ENCODE measurements at places on chromosomes 3 and 15. TPM values are rescaled to one million over a fixed set of nuclear protein-coding genes. Genes with fewer than 3 reads are reported as not detected.
A peak's percentile ranks its signal among the peaks of the same experiment; 100 is the strongest.

DNA sequence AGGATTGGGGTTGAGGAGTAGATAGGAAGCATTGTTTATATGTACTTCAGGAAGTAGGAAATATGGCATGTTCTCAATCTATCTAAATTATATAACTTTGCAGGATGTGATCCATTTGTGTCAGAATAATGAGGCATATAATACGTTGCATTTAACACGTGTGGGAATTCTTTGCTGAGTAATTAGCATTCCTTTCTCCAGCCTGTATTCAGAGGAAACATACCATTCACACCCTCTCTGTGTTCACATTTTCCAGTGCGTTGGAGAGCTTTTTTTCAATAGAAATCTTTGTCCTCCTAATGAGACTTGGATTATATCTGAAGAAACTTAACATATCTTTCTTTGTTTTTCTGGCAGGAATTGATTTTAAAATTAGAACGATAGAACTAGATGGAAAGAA, 33.0 kb upstream of the APH1B start:
- DNase-seq = no peak

DNA sequence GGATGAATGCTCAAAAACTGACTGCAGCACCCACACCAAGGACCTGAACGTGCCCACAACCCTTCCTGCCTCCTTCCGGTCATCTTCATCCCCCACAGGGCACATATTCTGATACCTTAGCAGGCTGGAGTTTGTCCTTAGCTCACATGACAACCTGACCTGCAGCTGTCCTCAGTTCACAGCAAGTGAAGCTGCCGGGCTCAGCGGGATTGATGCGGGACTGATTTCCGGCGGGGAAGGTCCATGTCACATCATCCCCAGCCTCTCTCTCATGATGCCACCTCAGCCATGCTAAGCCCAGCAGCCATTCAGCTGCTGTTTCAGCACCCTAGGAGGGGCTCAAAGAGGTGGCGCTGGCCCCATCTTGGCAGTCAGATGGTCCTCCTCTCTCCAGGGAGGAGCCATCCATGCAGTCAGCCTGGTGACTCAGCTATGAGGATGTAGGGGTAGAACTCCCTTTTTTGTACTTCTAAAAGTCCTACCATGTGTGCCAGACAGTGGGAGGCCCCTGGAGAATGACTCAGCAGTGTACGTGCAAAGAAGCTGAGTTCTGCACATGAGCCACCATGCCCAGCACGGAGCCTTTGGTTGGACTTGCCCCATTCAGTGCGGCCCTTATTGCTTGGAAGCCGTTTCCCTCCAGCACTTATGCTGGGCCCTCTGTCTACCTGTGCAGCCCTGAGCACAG, 9.5 kb downstream of the CA12 start:
- DNase-seq = peak; percentile 88

The SPESP1 gene
- 8.4 TPM for total RNA-seq

GRCh38 chr3:177284383-177284881, 87.2 kb upstream of the TBL1XR1 start:
- DNase-seq = no peak

DNA sequence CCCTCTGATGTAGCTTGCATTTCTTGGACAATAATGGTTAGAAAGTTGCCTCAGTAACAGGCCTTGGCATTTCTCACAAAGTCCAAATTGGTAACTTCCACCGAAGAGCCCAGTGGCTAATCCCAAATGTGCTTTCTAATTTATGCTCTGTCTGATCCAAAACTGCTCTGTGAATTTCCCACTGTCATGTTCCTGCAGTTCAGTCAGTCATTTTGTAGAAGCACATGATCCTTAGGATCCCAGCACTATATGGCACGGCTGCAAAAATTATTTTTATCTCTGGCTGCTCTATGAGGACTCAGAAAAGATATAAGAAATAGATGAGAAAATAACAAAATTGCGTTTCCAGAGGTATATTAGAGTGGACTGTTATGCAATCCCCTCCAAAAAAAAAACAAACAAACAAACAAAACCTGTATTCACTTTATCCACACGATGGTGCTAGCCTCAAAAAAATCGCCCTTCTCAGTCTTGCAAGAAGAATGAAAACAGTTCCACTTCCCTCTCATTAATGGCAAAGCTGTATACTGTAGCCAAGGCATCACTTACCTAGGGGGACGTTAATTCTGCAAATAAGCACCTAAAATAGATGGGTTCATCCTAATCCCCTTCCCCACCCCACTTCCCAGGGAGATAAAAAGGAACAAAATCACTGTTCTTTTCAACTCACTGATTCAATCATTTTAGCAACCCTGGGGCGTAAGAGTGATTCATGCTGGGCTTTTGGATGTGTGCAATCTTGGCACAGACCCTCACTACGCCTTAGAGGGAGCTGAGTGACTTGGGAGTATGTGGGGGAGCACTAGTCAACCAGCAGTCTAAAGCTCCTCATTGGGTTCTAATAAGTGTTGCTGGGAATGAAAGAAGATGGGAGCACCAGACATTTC, 61.3 kb downstream of the TMCO5A start:
- peak; percentile 19 for DNase-seq

The RAD54L2 gene
- 20.5 TPM for total RNA-seq

DNA sequence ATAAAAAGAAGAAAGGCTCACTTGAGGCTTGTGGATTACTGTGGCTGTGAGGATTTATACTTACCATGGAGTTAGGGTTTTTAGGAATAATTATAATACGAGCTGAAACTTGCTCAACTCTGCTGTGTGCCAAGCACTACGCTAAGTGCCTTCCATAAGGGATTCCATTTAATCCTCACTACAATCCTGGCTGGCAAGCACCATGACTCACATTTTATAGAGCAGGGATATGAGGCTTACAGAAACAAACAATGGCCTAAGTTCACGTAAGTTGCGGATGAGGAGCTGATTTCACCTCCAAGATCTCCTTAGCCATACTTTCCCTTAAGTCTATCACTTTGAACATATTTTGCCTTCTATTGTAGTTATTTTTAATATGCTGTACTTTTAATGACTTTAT, 43.9 kb upstream of the ARL8B start:
- DNase-seq = no peak

GRCh38 chr3:71463617-71464016, 119.9 kb downstream of the FOXP1 start:
- DNase-seq = no peak

DNA sequence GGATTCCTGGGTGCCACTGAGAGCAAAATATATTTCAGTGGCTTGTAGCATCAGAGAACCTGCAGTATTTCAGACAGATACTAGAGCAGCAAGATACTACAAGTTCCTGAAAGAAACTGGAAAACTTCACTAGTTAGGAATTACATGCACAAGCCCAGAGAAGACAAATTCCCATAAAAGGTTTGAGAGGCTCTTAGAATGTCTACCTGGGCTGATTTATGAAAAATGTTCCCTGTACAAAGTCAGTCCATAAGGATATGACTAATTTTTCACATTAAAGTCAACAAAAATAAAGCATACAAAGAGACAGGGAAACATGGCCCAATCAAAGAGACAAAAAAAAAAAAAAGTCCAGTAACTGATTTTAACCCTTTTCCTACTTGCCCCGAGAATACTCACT, 302.6 kb downstream of the POLQ start:
- DNase-seq = no peak
